ENCODE measurements at places on chromosomes 11 and 22.
A peak's percentile ranks its signal among the peaks of the same experiment; 100 is the strongest.

GRCh38 chr22:46117206-46118199 lies 32.8 kb upstream of the PPARA start:
- no peak for DNase-seq

GRCh38 chr11:31106968-31107576 lies 262.5 kb downstream of the DCDC1 start:
- DNase-seq, result peak; percentile 1

DNA sequence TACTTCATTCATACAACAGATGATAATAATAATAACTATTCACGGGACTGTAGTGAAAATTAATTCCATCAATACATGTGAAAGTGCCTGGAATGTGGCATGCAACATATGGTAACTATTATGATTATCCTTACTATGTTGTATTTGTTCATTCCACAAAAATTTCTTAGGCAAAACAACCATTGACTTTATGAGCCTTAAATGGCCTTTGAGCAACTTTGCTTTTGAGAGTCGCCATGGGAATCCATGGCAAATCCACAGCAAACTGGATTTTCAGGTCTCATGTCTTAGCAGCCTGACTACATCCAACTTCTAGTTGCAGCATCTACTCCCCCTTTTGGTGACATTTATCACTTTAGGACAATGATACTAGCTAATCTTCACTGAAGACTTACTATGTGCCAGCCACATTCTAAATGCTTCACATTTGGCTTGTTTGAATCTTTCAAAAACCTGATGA lies 56.8 kb downstream of the SLC1A2 start:
- DNase-seq, result peak; percentile 80

DNA sequence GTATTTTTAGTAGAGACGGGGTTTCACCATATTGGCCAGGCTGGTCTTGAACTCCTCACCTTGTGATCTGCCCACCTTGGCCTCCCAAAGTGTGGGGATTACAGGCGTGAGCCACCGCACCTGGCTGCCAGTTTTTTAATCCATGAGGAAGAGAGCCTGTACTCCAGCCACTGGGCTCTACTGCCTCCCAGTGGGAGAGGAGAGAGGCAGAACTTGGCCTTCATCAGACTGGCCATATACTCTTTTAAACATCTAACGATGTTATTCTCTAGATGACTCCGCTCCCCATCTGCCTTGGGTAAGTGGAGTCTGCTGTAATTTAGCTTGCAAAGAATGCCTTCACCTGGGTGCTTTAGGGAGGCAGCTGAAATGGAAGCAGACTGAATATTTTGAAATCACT lies 34.6 kb downstream of the SLC6A5 start:
- no peak for DNase-seq

- DNase-seq, result no peak
Measured at GRCh38 chr11:6402561-6402981, 12.3 kb downstream of the SMPD1 start.

GRCh38 chr11:64854534-64855502 lies 10.4 kb upstream of the CDC42BPG start:
- peak; percentile 85 for DNase-seq

DNA sequence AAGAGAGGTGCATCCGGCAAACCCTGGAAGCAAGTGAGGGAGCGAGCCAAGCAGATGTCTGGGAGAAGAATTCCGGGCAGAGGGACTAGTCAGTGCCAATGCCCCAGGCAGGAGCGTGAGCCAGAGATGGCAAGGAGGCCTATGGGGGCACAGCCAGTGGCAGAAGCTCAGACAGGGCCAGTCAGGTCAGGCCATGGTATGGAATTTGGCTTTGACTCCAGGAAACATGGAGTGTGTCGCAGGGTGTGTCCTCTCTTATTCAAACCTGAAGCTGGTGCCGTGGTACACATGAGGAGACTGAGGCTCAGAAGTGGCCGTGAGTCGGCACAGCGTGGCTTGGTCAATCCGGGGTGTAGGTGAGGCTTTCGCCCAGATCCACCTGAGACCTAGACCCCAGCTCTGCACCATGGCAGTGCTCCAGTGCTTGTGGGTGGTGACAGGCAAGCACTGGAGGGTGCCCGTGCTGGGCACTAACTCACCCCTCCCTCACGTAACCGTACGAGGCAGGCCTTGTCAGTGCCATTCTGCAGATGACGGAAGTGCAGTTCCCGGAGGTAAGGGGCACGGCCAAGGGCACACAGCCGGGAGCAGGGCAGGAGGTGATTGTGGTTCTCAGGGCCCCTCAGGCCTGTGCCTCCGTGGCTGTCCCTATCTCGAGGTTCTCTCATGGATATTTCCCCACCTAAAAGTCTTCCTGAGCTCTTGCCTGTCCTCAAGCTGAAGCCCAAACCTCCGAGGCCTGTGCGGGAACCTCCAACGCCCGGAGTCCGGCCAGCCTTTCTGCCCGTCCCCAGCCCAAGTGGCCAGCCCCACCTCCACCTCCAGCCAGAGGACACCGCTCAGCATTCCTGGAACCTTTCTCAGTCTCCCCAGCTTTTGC lies 10.6 kb upstream of the SPI1 start:
- DNase-seq, result no peak

- no peak for DNase-seq
Measured at GRCh38 chr11:29578806-29579205, 438.0 kb downstream of the KCNA4 start.

DNA sequence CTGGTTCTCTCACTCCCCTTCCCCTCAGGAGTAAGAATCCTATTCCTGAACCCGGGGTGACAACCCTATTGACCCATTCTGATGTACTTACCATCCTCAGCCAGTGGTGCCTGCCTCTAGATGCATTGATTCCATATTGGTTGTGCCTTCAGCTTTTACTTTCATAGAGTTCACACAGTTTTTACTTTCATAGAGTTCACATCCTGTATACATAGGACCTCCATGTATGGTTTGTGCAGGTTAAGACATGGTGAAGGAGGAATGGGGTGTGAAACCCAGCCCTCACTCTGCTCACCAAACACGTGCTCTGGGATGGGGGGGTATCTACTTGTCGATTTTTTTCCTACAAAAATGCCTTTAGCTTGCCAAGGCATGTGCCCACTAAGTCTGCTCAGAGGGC lies 105.6 kb upstream of the TBCEL start:
- no peak for DNase-seq

GRCh38 chr22:39229688-39230260 lies 15.0 kb downstream of the PDGFB start:
- no peak for DNase-seq

DNA sequence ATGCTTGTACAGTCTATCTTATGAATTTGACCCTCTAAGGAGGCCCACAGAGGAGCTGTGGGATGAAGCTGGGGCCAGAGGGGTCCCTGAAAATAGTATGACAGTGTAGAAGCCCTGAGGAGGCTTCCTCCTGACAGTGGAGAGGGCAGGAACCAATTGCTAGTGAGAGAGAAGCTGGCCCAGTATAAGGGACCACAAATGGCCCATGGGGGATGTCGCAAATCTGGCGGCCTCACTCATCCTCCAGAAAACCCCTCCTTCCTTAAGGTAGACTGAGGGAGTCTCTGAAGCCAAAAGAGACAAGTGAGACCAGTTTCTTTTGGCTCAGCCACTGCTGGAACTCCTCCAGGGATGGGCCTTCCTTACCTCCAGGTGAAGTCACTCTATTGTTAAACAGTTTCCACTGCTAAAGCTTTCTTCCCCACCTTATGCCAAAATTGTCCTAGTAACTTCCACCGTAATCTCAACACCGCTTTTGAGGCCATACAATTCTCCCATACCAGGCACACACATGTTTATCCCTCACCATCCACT lies 17.8 kb upstream of the CASTOR1 start:
- no peak for DNase-seq

GRCh38 chr11:32894149-32894827 lies 1.7 kb downstream of the QSER1 start:
- DNase-seq, result peak; percentile 43

DNA sequence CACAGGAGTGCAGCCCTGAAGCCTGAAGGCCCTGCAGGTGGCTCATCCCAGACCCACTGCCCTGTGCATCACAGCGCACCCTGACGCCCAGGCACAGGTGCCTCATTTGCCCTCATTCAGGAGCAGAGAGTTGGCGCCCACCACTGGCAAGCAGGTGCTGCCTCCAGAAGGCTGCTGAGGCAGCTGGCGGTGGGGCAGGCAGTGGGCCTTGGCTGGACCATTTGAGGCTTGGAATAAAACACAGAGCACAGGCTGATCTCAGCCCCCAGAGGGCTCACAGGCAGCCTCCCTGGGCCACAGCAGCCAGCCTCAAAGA lies 1151.9 kb downstream of the BRD1 start:
- DNase-seq, result no peak

DNA sequence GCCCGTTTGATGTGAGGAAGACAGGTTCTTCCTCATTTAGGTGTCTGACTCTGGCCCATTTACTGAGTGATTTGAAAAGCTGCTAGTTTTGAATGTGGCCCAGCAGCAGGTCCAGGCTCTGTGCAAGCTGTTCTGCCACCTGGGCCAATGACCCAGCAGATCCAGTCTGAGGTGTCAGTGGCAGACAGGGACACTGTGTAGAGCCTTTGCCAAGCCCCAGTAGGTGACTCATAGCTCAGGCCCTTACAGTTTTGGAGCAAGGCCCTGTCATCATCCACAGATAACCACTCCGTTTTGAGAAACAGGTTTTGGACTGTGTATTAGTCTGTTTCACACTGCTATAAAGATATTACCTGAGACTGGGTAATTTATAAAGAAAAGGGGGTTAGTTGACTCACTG lies 23.9 kb downstream of the TSPAN32 start:
- no peak for DNase-seq

DNA sequence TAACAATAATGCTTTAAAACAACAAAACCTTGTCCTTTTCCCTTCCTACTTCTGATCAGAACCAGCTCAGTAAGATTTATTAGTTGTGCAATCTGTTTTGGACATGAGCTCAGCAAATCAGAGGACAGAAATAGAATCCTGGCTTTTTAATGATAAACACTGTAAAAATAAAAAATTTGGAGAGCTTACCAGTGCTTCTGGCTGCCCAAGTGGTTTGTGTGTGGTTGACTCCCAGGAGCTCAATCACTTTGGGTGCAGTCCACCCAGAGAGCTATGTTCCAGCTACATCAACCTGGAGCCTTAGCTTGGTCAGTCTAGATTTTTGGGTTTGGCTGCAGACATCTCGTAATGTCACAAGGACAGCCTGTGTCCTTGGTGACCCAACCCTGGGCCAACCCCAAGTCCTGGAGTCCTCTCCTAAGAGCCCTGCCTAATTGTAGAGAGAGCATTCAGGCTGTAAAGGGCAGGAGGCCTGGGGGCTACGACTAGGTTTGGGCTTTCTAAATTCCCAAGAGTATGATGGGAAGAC lies 28.5 kb downstream of the CD44 start:
- peak; percentile 62 for DNase-seq

- DNase-seq, result no peak
Measured at GRCh38 chr11:82303671-82304070, 430.0 kb downstream of the FAM181B start.

GRCh38 chr22:19238900-19239299 lies 52.6 kb downstream of the CLTCL1 start:
- no peak for DNase-seq

GRCh38 chr11:64027651-64028397 lies 7.9 kb upstream of the FLRT1 start:
- no peak for DNase-seq

DNA sequence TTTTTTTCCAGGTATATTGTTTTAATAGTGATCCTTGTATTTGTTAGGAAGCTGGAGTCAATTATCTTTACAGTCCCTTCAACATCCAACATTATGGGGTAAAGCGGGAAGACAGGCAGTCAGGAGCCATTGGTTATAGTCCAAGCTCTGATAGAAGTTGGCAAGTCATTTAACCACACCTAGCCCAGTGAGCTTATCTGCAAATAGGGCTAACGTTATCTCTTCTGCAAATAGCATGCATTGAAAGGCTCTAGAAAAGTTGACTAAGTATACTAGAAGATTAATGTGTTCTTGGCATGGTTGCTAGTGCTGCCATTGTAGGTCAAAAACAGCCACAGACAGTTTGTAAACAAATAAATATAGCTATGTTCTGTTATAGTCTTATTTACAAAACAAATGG lies 520.7 kb downstream of the OPCML start:
- no peak for DNase-seq

- no peak for DNase-seq
Measured at GRCh38 chr11:62068730-62069129, 55.1 kb upstream of the INCENP start.

GRCh38 chr11:10005955-10006525 lies 288.0 kb downstream of the SBF2 start:
- no peak for DNase-seq

- DNase-seq, result no peak
Measured at GRCh38 chr22:49514641-49515040, 313.0 kb downstream of the BRD1 start.

GRCh38 chr22:28068826-28069225 lies 149.8 kb upstream of the PITPNB start:
- no peak for DNase-seq

DNA sequence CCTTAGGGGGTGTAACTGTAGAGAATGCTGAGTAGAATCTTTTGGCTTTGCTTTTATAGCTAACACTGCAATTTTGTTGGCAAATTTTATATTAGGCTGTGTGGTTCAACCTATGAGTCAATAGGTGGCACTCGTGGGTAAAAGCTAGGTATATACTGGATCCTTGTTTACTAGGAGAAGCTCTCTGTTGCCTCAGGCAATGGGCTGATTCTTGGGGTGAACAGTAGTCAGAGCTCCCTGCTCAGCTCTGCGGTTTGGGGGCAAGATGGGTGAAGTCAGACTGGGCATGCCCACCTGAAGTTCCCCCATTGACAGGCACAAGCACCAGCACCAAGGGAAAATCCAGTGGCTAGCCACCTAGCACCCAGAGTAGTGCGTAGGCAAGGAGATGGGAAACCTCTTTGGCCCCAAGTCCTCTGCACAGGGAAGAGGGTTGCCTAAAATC lies 238.7 kb downstream of the FAM181B start:
- no peak for DNase-seq

GRCh38 chr11:126061707-126062678 lies 673 bp downstream of the CDON start:
- DNase-seq, result no peak

- no peak for DNase-seq
Measured at GRCh38 chr11:127791844-127792243, 791.3 kb upstream of the KIRREL3 start.

- no peak for DNase-seq
Measured at GRCh38 chr11:45530111-45530510, 135.3 kb downstream of the CHST1 start.

DNA sequence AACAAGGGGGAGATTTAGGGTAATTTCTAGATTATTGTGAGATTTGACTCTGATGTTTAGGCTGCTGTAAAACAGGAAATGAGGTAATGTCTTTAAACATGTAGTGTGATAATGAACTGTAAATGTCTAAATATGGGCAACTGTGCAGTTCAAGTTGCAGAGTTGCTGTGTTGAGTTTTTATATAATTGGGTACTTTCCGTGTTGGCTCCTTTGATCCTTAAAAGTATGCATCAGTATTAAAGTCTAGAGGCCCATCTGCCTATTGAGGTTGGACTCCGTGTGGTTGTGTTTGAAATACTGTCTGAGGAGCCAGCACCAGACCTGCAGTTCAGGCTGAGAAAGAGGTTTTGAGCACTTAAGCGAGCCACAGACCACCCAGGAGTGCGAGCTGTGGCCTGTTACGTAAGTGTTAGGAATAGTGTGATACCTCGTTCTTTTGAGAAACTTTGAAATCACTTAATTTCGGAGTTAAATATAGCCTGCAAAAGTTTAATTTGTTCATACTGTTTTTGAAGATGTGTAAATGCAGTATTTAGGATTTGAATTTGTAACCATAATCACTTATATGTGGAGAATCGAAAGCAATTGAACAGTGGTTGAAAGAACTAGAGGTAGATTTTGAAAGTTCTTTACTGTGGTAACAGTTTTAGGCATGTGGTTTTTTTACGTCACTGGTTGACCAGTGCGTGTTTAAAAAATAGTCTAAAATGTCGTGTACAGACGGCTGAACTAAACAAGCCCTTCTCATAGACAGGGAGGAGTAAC lies 9.0 kb downstream of the FAM118A start:
- DNase-seq, result no peak
